IPS-NIHi11 (cell line): ENCODE measurements at places on chromosomes 7 and 10.

DNA sequence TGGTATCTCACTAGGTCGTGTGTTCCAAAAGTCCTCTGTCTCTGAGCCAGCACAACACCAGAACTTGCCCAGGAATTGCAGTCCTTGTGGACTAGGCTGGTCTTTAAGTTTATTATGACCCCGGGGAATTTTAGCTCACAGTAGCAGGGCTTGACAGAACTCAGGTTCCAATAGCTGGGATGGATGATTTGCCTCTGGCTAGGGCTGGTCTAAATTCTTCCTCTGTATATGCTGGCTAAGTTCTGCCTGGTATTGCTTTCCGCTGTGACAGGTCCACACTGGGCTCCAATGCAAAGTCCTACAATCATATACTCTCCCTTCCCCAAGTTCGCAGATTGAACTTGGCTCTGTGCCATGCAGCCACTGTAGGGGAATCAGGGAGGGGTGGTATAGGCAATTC lies 52.5 kb downstream of the FAS start:
- DNase-seq: no peak

- no peak for DNase-seq
Observed at GRCh38 chr10:60684091-60684490, 94.2 kb upstream of the CDK1 start.

DNA sequence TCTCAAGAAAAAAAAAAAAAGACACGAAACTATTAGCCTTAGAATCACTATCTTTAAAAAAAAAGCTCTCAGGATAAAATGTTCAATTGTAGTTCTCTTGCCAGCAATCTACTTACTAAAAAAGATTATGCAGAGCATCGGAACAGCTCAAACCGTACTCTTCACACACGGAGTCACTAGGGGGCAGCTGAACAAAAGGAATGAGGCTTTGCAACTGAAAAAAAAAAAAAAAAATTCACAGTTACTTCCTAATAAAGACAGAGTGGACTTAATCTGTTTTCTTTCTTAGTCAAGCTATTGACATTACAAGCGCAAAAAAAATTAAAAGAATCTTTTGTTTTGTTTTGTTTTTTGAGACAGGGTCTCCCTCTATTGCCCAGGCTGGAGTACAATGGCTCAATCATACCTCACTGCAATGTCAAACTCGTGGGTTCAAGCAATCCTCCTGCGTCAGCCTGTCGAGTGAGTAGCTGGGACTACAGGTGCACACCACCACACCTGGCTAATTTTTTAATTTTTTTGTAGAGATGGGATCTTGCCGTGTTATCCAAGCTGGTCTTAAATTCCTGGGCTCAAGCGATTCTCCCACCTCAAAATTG lies 11.5 kb downstream of the PMS2 start:
- peak; percentile 48 for DNase-seq

GRCh38 chr7:114158275-114158674 lies 239.5 kb upstream of the PPP1R3A start:
- DNase-seq: no peak

DNA sequence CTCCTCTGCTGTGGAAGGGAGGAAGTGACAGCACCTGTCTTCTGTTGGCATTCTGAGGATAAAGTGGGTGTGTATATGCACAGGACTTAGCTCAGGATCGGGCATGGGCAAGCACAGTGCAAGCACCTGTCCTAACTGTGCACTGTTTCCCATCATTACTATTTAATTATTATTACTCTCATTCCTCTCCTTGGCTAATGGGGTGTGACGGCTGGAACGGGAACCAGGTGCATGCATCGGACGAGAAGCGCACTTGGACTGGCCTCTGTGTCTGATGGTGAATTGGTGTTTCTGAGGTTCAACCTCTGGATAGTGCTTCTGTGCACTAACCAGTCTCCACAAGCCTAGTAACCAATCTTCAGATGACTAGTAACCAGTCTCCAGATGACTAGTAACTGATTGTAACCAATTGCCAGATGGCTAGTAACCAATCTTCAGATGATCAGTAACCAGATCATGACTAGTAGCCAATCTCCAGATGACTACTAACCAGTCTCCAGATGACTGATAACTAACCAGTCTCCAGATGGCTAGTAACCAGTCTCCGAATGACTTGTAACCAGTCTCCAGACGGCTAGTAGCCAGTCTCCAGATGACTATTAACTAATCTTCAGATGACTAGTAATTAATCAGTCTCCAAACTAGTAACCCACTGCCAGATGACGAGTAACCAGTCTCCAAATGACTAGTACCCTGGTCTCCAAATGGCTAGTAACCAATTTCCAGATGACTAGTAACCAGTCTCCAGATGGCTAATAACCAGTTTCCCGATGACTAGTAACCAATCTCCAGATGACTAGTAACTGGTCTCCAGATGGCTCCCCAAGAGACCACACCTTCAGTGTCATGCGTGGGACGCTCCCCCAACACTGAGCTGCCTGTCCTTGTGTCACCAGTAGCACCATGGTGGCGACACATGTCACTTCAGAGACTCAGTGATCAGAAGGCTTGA lies 85.8 kb downstream of the PAXIP1 start:
- no peak for DNase-seq

DNA sequence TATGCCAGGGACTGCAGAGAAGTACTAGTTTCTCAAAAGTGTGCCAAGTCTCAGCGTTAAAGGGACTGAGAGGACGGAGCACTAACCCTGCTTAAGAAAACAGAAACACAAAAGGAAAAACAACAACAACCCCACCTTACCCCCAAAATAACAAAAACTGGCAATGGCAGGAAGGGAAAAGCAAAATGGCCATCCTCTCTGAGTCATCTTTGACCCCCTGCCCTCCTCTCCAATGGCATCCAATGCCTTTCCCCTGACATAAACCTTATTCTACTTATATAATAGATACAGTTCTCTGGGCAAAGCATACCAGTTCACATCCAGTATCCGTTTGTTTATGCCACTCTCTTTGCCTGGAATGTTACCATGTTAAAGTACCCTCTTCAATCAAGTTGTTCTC lies 1.6 kb downstream of the POLR1F start:
- DNase-seq: no peak

GRCh38 chr7:22008087-22008486 lies 62.4 kb upstream of the CDCA7L start:
- no peak for DNase-seq

DNA sequence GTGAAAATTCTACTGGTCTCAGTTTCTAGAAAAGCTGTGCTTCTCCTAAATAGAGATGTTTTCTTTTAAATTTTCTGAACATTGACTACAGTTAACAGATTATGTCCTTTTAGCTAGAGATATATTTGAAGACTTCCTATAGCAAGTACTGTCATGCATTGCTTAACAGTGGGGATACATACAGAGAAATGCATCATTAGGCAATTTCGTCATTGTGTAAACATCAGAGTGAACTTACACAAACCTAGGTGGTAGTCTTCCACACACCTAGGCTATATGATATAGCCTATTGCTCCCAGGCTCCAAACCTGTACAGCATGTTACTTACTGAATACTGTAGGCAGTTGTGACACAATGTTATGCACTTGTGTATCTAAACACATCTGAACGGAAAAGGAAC lies 28.5 kb downstream of the PIK3CG start:
- no peak for DNase-seq

GRCh38 chr10:91185239-91185875 lies 35.1 kb upstream of the PCGF5 start:
- no peak for DNase-seq

GRCh38 chr10:44205067-44205466 lies 179.8 kb downstream of the CXCL12 start:
- no peak for DNase-seq

- DNase-seq: peak; percentile 24
Observed at GRCh38 chr7:139118234-139118804, 8.8 kb upstream of the ZC3HAV1 start.

GRCh38 chr10:131636841-131637724 lies 263.7 kb upstream of the PPP2R2D start:
- no peak for DNase-seq

GRCh38 chr10:44991571-44991970 lies 9.2 kb upstream of the ZNF22 start:
- DNase-seq: no peak

GRCh38 chr10:24900888-24901685 lies 51.3 kb downstream of the PRTFDC1 start:
- DNase-seq: no peak

GRCh38 chr10:63518690-63519288 lies 2.4 kb upstream of the REEP3 start:
- DNase-seq: no peak

DNA sequence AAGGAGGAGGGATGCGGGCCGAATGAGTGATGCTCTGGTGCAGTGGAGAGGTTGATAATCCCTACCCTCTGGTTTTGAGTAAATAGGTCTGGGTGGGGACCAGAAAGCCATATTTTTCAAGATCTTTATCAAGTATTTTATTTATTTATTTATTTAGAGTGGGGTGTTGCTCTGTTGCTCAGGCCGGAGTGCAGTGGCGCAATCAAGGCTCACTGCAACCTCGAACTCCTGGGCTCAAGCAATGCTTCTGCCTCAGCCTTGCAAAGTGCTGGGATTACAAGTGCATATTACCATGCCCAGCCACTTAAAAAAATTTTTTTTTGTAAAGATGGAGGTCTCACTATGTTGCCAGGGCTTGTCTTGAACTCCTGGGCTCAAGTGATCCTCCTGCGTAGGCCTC lies 21.6 kb downstream of the SVIL start:
- no peak for DNase-seq

- DNase-seq: peak; percentile 40
Observed at GRCh38 chr10:21516242-21517131, 9.0 kb downstream of the SKIDA1 start.

DNA sequence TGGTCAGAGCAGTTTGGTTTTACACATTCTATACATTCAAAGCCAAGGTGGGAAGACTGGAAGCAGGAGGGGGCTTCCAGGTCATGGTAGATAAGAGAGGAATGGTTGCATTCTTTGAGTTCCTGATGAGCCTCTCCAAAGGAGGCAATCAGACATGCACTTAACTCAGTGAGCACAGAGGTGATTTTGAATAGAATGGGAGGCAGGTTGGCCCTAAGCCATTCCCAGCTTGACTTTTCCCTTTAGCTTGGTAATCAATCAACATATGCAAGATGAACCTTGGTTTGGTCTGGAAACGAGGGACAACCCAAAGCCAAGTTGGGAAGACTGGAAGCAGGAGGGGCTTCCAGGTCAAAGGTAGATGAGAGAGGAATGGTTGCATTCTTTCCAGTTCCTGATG lies 31.4 kb downstream of the TCERG1L start:
- no peak for DNase-seq

GRCh38 chr10:69828144-69828870 lies 26.6 kb downstream of the COL13A1 start:
- DNase-seq: no peak

DNA sequence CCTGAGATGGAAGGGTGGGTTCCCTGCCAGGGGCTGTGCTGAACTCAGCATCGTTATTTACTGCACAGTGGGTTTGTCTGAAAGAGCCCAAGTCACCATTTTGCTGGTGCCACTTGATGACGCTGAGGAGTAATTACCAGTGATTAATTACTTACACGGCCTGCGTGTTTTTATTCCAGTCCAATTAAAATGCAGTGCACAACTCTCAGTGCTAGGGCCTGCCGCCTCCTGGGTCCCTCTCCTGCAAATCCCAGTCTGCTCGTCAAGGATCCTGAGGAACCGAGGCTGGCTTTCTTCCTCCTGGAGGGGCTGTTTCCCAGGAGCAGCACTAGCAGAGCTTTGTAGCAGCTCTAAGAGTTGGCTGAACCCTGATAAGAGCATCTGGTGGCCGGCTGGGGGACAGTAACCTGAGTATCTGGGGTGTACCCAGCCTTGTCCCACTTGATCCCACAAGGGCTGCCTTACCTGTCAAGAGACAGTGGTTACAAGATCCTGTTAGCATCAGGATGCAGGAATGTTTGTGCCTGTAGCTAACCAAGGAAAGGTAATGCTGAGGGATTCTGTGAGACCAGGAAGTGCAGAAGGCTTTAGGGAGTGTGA lies 45.1 kb upstream of the LRRC4 start:
- no peak for DNase-seq

- DNase-seq: no peak
Observed at GRCh38 chr10:1603181-1603580, 134.1 kb downstream of the ADARB2 start.

GRCh38 chr7:151633516-151633812 lies 113.8 kb upstream of the RHEB start:
- no peak for DNase-seq

- no peak for DNase-seq
Observed at GRCh38 chr7:50807026-50807730, 24.5 kb upstream of the GRB10 start.

DNA sequence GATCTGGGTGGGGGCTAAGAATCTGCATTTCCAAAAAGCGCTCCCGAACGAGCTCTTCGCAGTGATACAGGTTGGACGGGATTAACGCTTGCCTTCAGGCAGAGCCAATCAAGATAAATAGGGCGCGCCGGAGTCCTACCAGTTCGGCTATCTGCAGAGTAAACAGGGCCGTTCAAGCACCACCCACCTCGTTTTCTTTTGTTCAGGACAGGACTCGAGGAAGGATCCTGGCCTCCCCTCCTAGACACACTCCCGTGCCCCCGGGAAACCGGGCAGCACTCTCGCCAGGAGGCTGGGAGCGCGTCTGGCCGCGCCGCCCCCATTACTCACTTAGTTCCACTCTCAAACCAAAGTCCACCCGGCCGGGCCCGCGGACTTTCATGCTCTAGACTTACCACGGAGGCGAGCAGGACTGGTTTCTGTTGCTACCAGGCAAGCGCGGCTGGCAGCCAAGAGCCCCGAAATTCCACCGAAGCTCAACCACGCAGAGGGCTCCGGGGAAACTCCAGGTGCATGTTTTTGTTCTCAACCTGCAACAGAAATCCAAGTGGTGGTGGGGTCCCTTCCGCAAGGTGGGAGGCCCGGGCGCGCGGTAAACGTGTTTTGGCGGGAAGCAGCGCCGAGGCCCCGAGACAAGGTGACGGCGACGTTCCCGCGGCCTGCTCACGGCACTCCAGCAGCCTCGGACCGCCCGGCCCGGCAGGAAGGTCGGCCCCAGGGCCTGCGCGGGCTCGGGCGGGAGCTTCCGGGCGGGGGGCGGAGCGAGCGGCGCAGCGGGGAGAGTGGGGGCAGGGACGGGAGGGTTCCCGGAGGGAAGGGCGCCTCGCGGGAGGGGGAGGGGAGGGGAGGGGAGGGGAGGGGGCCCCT lies 12.7 kb downstream of the HNRNPF start:
- peak; percentile 91 for DNase-seq

DNA sequence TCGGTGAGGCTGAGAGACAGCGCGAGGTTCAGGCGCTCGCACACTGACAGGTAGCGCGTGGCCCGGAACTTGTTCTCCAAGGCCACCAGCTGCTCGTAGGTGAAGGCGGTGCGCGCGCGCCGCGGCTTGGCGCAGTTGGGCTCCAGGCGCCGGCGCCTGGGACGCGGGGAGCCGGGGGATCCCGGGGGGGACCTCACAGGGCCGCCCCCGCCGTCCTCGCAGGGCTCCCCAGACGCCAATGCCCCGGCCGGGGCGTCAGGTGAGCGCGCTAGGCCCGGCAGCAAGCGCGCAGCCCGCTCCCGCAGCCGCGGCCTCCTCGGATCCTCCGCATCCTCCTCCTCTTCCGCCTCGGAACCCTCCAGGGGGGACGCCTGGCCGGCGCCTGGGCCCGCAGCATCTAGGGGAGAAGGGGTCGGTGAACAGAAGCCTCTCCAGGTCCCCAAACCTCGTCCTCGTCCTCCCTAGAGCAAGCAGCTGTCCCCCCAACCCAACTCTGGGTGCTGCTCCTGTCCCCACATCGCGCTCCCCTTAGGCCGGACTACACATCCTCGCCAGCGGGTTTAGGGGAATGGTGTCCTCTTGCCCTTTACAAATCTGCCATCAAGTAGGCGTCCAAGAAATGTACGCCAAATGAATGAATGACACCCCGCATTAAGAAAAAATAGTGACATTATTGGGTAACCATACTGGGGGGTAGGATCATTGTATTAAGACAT lies 1.9 kb downstream of the NKX1-2 start:
- DNase-seq: no peak
